ENCODE measurements at places on chromosomes 5 and 9.

GRCh38 chr5:107154593-107154992, 516.1 kb downstream of the EFNA5 start:
- no peak for DNase-seq

DNA sequence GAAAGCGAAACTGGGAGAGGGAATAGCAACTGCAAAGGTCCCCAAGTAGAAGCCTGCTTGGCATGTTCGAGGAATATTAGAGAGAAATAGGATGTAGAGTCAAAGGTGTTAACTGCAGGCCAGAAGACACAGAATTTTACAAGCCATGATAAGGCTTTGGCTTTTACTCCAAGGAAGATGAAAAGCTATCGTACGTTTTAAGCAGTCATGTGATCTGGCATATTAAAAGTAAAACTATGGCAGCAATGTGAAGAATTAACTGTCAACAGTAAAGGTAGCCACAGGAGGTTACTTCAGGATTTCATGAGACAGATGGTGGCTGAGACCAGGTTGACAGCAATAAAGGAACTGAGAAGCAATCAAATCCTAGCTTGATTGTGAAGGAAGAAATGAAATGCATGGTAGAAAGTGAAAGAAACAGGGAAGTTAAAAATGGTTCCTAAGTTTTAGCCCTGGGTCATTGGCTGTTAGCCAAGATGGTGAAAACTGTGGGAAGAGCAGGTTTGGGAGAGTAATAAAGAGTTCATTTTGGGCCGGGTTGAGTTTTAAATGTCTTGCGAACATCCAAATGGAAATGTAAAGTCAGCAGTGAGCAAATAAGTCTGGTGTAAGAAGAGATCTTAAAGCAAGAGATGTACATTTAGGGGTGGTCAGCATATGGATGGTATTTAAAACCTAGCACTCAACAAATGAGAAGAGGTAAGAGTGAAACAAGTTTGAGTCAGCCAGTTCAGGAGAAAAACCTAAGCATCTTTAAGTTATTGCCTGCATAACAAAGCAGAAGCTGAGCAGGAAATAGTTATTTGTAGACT, 20.3 kb upstream of the TTC33 start:
- no peak for DNase-seq

- no peak for DNase-seq
These were observed 84.5 kb downstream of the PRLR start for GRCh38 chr5:35145691-35146317.

DNA sequence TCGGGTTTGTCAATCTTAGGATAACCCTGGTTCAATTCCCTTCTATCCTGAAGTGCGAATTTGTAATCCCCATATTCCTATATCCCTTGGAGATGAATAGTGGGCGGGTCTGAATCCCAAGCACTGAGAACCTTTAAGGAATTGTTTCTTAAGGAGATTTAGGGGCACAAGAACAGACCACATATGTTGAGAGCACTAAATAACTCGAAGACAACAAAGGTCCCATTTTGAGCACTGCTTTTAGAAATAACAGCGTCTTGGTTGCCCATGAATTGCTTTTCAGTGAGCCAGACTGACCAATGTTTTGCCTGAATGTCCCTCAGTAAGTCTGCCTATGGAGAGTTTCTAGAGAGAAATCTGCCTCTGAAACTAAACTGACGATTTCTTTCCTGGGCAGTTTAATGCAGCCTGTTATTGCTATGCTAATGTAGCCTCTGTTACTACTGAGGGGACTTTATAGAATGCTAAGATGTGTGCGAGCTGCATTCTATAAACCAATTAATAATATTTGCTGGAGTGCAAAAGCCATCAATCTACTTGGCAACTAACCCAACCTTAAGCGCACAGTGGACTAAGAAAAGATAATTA, 445.0 kb upstream of the DMAC1 start:
- DNase-seq, result no peak

Data from activated naive CD8-positive, alpha-beta T cell treated with anti-CD3 and anti-CD28 coated beads for 36 hours (primary cell).